CD4-positive, alpha-beta T cell treated with Interleukin-4 for 4 hours (primary cell): ENCODE measurements at places on chromosomes 16 and 17.

DNA sequence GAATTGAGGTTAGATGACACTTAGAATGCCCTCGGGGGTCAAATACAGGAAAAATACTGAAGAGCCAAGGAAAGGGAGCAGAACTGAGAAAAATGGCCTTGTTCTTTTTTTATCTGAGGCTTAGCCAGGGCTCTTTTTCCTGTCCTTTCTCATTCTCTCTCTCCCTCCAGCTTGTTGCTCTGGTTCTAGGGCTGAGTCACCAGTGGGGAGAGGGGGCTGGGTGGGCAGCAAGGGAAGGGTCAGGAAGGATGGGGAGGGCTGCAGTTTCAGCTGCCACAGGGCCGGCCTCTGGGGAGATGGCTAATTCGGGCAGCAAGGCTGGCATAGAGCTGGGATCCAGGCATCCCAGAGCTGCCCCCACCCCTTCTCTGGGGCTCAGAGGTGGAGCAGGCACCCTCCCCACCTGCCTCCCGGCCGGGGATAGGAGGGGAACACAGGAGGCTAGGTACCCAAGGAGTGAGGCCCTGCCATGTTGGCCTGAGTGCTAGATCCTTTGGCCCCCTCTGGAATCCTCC is 3.9 kb downstream of the ITGA3 start:
- no peak for DNase-seq

DNA sequence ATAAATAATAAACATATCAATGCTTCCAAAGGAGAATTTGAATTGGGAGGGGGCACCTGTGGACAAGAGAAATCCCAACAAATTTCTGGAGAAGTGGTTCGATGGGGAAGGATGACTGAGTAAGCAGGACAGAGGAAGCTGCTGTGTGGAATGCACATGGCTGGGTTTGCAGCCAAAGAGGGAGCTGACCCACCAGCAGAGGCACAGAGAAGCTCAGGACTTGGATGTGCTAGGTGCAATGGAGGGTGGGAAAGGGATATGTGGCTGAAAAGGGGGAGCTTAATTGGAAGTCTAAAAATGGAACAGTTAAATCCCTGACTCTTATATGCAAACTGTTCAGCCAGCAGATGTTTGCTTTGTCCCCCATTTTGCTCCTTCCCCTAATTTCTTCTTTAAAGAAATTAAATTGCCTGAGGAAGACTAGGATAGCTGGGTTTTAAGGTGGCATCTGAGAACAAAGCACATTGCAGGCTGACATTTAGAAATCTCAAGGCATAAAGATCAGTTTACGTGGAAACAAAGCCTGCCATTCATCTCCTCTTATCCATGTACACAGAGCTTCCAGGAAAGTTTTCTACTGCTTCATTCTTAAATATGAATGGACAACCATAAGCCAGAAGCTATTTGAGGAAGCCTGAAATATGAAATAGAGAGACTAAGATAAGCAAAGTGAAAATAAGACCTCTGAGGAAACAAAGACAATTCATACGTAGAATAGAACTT is 23.0 kb upstream of the TNS4 start:
- no peak for DNase-seq

DNA sequence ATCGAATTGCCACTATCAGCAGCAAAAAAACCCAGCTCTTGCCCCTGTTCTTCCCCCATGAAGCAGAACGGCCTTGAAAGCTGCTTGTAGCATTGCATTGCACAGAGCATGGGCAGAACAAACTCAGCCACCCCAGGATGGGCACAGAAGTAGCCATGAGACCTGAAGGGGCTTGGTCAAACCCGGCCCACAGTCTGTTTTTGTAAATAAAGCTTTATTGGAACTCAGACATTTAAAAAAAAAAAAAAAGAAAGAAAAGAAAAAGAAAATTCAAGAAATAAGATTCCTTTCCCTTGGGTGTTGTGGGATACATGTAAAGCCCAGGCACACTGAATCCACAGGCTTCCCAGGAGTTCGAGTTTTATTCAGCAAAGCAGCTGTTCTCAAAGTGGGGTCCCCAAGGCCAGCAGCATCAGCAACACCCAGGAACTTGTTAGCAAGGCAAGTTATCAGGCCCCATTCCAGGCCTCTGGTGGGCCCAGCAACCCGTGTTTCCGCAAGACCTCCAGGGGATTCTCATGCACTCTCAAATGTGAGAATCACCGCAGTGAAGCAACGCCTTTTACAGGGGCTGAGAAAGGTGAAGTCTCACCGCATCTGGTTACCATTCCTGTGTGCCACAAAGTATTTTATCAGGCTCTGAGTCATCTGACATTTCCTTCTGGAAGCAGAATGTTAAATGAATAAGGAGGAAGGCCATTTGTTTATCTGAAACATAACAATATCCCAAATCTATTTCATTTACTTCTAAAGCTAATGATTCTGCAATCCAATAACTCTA is 108.2 kb downstream of the SLC39A11 start:
- no peak for DNase-seq

GRCh38 chr17:228951-229708 is 47.7 kb upstream of the DOC2B start:
- no peak for DNase-seq

DNA sequence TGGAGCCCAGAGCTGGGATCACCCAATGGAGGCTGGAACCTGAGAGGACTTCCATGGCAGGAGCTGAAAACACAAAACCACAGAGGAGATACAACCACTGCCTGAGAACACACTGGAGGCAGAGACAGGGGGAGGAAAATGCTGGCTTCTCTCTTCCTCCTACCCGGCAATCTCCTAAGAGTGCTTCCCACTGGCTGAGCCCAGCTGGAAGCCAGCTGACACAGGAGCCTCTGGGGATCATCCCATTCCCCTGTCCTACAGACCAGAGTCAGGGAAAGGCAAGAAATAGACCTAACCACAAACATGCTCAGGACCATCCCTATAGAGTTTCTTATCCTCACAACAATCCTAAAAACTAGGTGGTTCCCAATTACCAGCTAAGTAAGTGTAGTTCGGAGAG is 112.4 kb upstream of the CDH5 start:
- no peak for DNase-seq

DNA sequence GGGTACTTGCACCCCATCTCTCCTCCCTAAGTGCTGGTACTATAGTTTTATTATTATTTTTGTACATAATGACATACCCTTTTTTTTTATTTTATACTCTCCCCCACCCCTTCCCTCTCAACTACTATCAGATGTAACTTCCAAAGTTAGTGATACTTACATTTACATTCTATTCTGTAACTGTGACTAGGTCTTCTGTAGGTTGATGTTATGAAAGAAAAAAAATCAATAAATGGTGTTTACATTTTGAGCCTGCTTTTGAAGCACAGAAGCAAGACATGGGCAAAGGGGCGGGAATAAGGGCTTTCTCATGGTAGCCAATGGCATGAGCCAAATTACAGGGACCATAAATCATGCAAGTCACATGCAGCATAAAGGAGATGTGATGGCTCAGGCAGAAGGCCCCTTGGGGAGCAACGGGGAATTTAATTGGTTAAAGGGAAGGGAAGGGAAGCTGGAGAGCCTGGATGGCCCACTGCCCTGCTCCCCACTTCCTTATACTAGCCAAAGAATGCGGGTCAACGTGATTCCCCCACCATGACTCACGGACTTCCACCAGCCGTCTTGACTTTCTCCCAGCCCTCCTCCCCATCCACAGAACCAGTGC is 2.4 kb upstream of the ACSF2 start:
- no peak for DNase-seq
